ENCODE measurements at places on chromosomes 11 and 22. TPM values are rescaled to one million over a fixed set of nuclear protein-coding genes. Genes with fewer than 3 reads are reported as not detected.

- H3K27me3 ChIP-seq = no peaks in the 10 kb centered on the region
- no peaks in the 10 kb centered on the region for H3K36me3 ChIP-seq
- no peak overlapping the region for H3K4me3 ChIP-seq
- H3K27ac ChIP-seq = no peak overlapping the region
- no peaks in the 10 kb centered on the region for H3K4me1 ChIP-seq
Measured at GRCh38 chr11:128388206-128388815, 199.0 kb downstream of the ETS1 start.

DNA sequence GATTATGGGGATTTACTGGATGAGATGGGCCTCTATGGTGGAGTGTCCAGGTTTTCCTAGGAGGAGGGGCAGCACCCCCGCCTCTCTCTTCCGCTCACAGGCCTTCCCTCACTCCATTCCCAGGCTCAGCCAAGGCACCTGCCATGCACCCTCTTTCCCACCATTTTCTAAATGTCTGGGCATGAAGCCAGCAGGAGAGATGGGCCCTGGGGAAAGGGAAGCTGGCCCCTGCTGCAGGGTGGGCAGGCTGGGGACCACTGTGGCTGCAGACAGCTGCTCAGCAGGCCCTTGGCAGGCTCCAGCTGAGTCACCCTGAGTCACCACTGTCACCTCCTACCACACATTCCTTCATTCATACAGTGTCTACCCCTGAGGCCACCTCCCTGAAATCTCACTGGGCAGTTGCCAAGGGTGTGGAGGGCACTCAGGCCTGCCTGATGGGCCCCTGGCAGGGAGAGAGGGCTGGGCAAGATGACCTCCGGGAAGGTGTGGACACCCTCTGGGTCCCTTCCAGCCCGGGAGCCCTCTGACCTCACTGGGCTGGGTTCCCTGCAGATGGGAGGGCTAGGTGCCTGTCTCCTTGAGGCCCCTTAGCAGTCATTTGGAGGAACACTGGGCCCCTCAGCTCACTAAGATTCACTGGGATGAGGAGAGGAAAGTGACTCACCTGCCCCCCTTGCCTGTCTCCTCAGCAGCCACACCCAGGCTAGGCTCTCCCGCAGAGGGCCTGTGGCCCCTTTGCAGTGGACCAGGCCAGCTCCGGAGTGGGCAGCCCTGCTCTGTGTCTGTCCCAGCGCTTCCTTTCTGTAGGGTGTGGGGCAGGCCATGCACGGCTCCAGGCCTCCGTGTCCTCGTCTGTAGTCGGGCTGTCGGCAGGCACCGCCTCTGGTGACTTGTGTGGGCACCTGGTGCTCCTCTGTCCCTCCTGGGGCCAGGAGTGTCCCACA lies 7.8 kb downstream of the MYEOV start:
- no peaks in the 10 kb centered on the region for H3K27me3 ChIP-seq
- DNase-seq = peak; percentile 100
- H3K36me3 ChIP-seq = no peaks in the 10 kb centered on the region

- no peak overlapping the region for H3K27ac ChIP-seq
- no peak overlapping the region for H3K4me3 ChIP-seq
- DNase-seq = no peak
- no peaks in the 10 kb centered on the region for H3K27me3 ChIP-seq
- peaks cover 19% of the 10 kb centered on the region for H3K36me3 ChIP-seq
- no peaks in the 10 kb centered on the region for H3K4me1 ChIP-seq
Measured at GRCh38 chr22:50363166-50363802, 20.2 kb downstream of the PPP6R2 start.

- no peaks in the 10 kb centered on the region for H3K36me3 ChIP-seq
- H3K4me1 ChIP-seq = no peaks in the 10 kb centered on the region
- H3K27ac ChIP-seq = no peak overlapping the region
- DNase-seq = no peak
- H3K4me3 ChIP-seq = no peak overlapping the region
- H3K27me3 ChIP-seq = no peaks in the 10 kb centered on the region
Measured at GRCh38 chr11:121792185-121792584, 323.8 kb downstream of the BLID start.

- H3K27ac ChIP-seq = no peak overlapping the region
- H3K4me3 ChIP-seq = no peak overlapping the region
- no peak for DNase-seq
- no peaks in the 10 kb centered on the region for H3K4me1 ChIP-seq
- H3K36me3 ChIP-seq = no peaks in the 10 kb centered on the region
Measured at GRCh38 chr11:86206337-86206695, 38.2 kb upstream of the EED start.

DNA sequence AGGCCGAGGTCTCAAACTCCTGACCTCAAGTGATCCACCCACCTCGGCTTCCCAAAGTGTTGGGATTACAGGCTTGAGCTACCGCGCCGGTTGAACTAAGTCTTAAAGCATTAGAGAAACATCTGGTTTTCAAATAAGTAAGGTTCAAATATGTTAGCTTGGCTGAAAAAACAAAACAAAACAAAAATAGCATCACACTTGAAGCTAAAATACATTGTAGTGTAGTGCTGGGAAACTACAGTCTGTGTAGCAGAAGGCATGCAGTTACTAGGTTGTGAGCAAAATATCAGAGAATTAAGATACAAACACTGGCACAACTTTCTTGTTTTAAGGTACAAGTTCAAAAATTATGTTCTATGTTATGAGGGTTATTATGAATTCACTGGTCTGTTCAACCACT lies 224.8 kb upstream of the CHORDC1 start:
- H3K27ac ChIP-seq = no peak overlapping the region
- H3K27me3 ChIP-seq = no peaks in the 10 kb centered on the region
- no peak overlapping the region for H3K4me3 ChIP-seq
- no peaks in the 10 kb centered on the region for H3K36me3 ChIP-seq
- DNase-seq = no peak

GRCh38 chr11:115764176-115764575 lies 260.0 kb upstream of the CADM1 start:
- H3K27me3 ChIP-seq = no peaks in the 10 kb centered on the region
- H3K36me3 ChIP-seq = no peaks in the 10 kb centered on the region
- 0 out of 2 replicates have a peak, but pooled peaks cover 4% of the 10 kb centered on the region for H3K4me1 ChIP-seq
- no peak for DNase-seq
- H3K27ac ChIP-seq = no peak overlapping the region

- no peaks in the 10 kb centered on the region for H3K4me1 ChIP-seq
- DNase-seq = peak; percentile 54
- no peak overlapping the region for H3K4me3 ChIP-seq
- H3K36me3 ChIP-seq = peaks cover 4% of the 10 kb centered on the region
- H3K27me3 ChIP-seq = no peaks in the 10 kb centered on the region
Measured at GRCh38 chr11:17991783-17992433, 20.9 kb downstream of the SERGEF start.

DNA sequence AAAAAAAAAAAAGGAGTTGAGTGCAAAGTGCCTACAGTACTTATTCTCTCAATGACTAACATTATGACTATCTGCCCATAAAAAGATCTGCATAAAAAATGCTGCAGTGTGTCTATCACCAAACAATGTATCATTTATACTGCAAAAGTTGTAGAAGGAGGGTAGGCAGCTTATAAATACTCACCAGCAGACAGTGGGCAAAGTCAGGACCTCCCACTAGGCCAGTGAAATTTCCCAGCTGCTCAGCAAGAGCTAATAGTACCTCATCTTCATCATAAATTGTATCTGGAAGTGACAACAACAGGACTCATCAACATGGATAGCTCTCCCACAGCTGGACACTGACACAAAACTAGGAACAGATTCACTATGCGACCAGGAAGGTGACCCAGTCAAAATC lies 1.6 kb downstream of the PPP2R1B start:
- H3K36me3 ChIP-seq = peaks cover 44% of the 10 kb centered on the region
- no peak overlapping the region for H3K27ac ChIP-seq
- peak overlapping the region; percentile 74 for H3K4me3 ChIP-seq

- H3K4me1 ChIP-seq = no peaks in the 10 kb centered on the region
- no peak within 1 kb of the TSS for H3K4me3 ChIP-seq
- H3K27ac ChIP-seq = no peak within 1 kb of the TSS
- no peak for DNase-seq
- no peaks in the 10 kb centered on the region for H3K36me3 ChIP-seq
Measured at GRCh38 chr11:8168485-8169257, at the start of gene RIC3. Gene RIC3 (minus strand): TSS chr11:8169025. CDS start chr11:8168989, 36 bp downstream.

DNA sequence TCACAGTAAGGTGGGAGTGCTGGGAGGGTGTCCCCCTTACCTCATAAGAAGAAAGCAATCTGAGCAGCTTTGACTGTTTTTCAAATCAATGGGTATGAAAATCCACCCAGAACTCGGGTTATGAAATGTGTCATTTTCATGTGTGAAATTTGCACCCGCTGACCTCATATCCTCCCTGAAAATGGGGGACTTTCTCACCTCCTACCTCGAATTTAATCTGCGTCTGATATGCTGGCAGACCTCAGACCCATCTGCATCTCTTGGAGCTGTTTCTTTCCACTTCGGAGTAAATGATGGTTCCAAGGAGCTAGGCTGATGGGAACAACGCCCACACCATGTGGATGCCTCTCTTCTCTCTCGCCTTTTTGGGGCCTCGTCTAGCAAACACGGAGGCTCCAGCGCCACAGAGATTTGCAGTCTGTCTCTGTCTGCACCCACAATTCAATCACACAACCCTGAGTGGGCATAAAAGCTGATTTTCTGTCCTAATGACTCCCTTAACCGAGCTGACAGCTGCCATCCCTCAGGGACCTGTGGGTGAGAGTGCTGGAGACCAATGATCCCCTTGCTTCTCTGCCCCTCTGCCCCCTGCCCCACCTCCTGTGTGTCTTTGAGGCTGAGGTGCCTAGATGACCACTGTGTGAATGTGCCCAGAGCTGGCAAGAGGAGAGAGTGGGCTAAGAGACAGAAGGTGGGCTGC lies 71.0 kb downstream of the TRIM29 start:
- no peaks in the 10 kb centered on the region for H3K36me3 ChIP-seq
- no peaks in the 10 kb centered on the region for H3K27me3 ChIP-seq
- no peak overlapping the region for H3K27ac ChIP-seq
- H3K4me1 ChIP-seq = no peaks in the 10 kb centered on the region
- no peak overlapping the region for H3K4me3 ChIP-seq

DNA sequence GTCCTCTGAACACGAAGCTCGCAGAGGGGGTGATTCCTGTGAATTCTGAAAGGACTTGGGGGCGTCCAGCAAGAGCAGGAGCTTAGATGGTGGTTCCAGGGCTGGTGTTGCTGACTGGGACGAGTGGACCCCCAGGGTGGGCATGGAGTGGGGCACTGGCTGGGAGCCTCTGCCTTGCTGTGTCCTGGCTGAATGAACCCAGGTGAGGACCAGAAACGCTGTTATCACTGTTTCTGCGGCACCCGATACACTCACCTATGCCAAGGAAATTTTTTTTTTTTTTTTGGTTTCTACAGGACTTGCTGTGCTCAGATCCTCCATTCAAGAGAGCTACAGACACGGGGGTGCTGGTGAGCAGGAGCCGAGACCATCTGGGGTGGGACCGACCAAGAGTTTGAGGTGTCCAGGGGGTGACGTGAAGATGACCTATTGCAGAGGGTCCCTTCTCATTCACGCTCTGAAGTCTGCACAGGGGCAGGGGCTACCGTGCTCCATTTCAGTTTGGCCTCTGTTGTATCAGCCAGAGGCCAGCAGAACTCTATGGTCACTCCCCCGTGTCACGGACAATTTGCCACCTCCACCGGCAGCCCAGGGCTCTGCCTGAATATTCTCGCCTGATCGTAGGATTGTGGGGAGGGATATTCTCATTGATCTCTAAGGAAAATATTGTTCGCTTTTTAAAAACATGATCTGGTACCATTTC lies 3.6 kb downstream of the SMIM38 start:
- no peak for DNase-seq
- no peaks in the 10 kb centered on the region for H3K27me3 ChIP-seq
- H3K27ac ChIP-seq = no peak overlapping the region
- no peaks in the 10 kb centered on the region for H3K36me3 ChIP-seq
- peaks cover 26% of the 10 kb centered on the region for H3K4me1 ChIP-seq
- no peak overlapping the region for H3K4me3 ChIP-seq

DNA sequence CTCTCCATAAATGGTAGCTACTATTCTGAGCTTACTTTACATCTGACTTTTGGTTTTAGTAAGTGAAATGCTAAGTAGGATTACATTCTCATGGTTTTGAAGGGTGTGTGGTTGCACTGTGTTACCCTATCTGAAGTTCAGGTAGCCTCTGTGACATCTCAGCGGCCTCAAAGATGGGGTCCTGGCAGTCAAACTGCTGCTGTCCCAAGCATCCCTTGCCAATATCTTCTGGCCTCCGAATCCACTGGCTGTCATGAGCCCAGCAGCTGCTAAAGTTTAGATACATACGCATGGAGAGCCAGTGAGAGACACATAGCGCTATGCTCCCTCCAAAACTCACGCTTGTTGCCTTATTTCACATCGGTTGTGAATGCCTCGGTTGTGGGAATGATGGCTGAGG lies 34.9 kb downstream of the UBASH3B start:
- no peaks in the 10 kb centered on the region for H3K36me3 ChIP-seq
- H3K27ac ChIP-seq = no peak overlapping the region
- H3K4me3 ChIP-seq = no peak overlapping the region

DNA sequence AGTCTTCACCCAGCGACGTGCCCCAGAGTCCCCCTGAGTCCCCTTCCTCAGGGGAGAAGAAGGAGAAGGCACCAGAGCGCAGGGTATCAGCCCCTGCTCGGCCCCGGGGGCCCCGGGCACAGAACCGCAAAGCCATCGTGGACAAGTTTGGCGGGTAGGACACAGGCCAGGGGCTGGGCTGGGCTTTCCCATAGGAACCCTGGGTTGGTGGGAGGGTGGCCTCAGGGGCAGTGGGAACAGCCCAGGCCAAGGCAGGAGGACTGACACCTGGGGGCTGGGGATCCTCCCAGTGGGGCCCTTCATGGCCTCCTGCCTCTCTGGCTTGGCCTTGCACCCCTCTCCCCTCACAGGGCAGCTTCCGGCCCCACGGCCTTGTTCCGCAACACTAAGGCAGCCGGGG lies 8.5 kb downstream of the SMTNL1 start:
- H3K4me1 ChIP-seq = no peaks in the 10 kb centered on the region
- H3K4me3 ChIP-seq = no peak overlapping the region
- 0 out of 2 replicates have a peak, but pooled peaks cover 2% of the 10 kb centered on the region for H3K27me3 ChIP-seq
- no peak overlapping the region for H3K27ac ChIP-seq
- H3K36me3 ChIP-seq = no peaks in the 10 kb centered on the region

DNA sequence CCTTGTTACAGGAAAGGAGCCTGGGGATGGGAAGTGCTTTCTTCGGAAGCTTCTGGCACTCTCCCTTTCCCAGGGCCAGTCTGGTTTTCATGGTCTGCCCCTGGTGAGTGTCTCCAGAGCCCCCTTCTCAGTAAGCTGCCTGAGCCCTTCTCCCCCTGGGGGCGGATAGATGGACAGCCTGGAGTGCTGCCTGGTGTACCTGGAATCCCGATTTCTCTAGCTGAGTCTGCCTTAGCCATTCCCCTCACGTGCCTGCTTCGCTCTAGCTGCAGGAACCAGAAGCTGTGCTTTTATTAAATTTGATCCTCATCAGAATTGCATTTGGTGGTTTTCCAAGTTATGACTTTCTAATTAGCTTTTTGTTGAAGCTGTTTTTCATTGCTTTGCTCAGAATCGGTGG lies 152.9 kb upstream of the NAV2 start:
- H3K4me3 ChIP-seq = no peak overlapping the region
- peaks cover 4% of the 10 kb centered on the region for H3K4me1 ChIP-seq
- no peak for DNase-seq
- no peaks in the 10 kb centered on the region for H3K36me3 ChIP-seq

GRCh38 chr11:11607772-11608171 lies 14.0 kb downstream of the GALNT18 start:
- H3K27me3 ChIP-seq = no peaks in the 10 kb centered on the region
- H3K27ac ChIP-seq = no peak overlapping the region
- no peaks in the 10 kb centered on the region for H3K36me3 ChIP-seq
- DNase-seq = peak; percentile 28

SLC1A2 gene
- total RNA-seq = 0.56 TPM

KRTAP5-7 gene
- not detected for total RNA-seq

FOLR2 gene
- not detected for total RNA-seq

CDC45 gene
- total RNA-seq = 59.6 TPM

OR51F2 gene
- total RNA-seq = not detected

CSTPP1 gene
- total RNA-seq = 11.3 TPM

FAM181B gene
- 1.2 TPM for total RNA-seq

MPEG1 gene
- total RNA-seq = not detected

UBQLNL gene
- total RNA-seq = 0.05 TPM

CHRNA10 gene
- 0.71 TPM for total RNA-seq

MMP7 gene
- total RNA-seq = not detected
